ENCODE measurements at places on chromosomes 2 and 18.

- no peak for DNase-seq
Observed at GRCh38 chr2:184549153-184549552, 49.2 kb upstream of the ZNF804A start.

DNA sequence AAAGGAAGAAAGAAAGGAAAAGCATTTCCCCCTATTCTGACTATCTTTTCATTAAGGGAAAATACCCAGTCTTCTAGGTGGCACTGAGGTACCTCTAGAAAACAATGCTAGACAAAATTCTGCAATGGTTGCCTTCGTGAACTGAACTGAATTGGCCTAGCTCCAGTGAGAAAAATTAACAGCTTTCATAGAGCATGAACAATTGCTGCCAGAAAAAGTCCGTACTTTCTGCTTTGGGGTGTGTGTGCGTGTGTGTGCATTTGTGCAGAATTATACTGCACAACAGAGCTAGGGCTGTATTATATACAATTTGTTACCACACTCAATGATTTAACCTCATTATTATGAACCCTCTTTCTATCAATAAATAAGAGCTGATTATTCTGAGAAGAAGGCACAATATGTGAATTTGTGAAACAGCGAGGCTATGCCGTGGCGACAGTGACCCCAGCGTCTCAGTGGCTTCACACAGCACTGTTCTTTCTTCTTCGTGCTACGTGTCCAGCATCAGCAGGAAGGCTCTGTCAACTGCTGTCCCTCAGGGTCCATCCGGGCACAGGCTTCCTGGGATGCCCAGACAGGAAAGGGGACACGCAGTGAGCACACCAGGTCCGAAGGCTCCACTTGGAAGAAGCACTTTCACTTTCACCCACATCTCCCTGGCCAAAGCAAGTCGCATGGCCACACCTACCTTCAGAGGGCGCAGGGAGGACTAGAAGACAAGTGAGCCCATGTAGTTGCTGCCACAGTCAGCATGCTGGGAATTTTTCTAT lies 47.5 kb downstream of the PTGR3 start:
- no peak for DNase-seq

- no peak for DNase-seq
Observed at GRCh38 chr2:207231106-207231865, 65.5 kb upstream of the KLF7 start.

- no peak for DNase-seq
Observed at GRCh38 chr18:4721545-4721944, 266.4 kb upstream of the DLGAP1 start.

DNA sequence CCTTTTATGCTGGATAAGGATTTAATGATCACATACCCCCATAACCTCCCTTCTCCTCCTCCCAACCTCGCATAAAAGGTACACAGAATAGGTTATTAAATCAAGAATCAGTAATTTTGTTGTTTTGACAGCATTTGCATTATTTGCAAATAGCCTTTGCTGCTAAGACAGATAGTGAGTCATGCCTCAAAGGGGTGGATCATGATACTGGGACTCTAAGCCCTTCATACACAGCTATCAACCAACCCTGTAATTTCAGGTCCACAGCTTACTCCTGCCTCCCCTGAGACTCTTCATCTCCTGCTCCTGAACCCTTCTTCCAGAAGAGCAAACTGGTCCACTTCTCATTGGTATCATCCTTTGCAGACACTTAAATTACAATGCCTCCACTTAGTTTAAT lies 73.8 kb upstream of the KLHL29 start:
- DNase-seq: no peak

DNA sequence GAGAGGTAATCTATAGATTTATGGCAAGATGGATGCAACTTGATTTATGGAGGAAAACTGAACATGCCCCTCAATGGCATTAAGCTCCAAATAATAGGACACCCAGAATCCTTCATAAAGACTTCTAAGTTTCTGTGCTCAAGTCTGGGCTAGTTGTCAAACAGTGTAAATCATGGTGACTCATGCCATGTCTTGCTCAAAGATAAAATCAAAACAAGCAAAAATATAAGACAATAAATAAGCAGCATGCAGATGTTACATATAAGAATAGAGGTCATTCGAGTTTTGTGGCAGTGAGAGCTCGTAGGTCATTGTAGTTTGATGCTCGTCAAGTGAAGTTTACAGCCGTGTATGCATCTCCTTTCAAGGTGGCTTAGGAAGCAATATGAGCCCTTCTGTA lies 403.2 kb downstream of the THSD7B start:
- no peak for DNase-seq

DNA sequence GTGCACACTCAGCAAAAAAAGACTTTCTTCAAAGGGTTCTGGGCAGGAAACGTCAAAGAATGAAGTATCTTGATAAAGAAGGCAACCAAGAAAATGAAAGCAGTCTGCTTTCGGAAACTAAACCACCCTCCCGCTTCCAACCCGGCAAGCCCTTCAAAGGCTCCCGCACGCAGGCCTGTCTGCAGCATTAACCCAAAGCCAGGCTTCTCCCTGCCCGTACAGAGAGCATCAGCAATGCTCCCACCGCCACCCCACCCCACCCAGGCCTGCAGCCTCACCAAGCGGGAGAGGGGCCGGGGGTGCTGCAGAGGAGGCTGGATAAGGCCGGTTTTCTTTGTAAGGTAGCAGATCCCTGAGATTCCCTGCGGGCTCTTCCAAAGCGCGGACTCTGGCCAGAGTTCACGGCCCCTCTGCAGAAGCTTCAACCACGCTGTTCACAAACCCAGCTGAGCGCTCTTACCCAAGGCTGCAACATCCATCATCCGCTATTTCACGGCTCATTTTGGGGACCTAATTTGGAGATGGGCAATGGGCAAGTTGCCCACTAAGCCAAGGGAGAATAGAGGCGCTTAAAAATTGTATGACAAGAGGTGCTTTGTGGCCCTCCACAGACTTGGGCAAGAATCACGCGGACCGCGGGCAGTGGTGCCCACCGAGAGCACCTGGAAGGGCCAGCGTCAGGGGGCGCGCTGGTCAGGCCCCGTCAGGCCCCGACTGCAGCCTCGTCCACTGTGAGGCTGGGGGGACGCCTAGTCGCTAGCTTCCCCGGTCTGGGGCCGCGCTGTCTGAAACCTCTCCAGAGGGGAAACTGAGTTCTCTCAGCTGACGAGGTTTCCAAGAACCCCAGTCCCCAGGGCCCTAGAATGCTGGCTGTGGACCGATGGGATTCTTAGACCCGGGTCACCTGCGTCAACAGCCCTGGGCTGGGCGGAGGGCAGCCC lies 225.4 kb upstream of the ID2 start:
- DNase-seq: no peak

DNA sequence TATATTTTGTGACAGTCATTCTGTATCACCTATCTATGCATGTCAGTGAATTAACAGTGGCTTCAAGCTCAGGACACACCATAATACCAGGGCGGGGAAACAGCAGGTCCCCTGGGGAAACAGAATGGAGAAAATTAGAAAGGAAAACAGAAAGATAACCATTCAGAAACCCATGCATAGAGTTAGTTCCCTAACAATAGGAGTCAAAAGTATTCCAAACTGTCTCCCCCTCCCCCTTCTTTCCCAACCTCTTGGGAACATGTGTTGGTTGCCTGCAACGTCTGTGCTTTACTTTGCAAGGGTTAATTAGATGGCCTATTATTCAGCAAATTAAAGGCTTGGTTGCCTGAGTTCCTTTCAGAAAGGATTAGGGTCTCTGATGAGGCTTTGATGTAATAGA lies 176.4 kb downstream of the MYO3B start:
- no peak for DNase-seq

DNA sequence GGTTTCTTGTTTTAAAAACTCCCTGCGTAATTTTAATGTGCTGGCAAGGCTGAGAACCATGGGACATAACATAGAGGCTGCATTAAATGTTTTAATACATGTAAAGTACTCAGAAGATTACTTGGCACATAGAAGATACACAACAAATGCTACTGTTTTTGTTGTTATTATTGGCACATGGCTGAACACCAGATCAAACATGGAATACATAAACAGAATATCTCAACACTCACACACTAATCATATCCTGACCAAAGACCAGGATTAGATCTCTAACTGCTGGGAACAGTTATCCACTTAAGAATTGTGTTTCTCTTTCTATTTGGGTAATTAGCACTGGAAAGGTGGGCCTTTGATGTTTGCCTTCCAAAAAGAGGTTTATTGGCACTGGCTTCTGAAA lies 69.3 kb downstream of the KCNE4 start:
- no peak for DNase-seq

GRCh38 chr2:72220170-72220569 lies 72.5 kb upstream of the CYP26B1 start:
- peak; percentile 24 for DNase-seq

GRCh38 chr2:129757366-129757914 lies 222.0 kb upstream of the RAB6C start:
- no peak for DNase-seq

GRCh38 chr2:95063086-95063958 lies 37.8 kb downstream of the MAL start:
- DNase-seq: no peak

- DNase-seq: peak; percentile 69
Observed at GRCh38 chr18:59453468-59453961, 94.5 kb upstream of the LMAN1 start.

- DNase-seq: no peak
Observed at GRCh38 chr2:212505586-212505985, 33.0 kb downstream of the ERBB4 start.

GRCh38 chr2:147644491-147644890 lies 200.3 kb upstream of the ACVR2A start:
- DNase-seq: no peak

GRCh38 chr2:123093199-123093598 lies 931.9 kb upstream of the CNTNAP5 start:
- DNase-seq: no peak

- no peak for DNase-seq
Observed at GRCh38 chr2:195561116-195561921, 95.7 kb upstream of the SLC39A10 start.

DNA sequence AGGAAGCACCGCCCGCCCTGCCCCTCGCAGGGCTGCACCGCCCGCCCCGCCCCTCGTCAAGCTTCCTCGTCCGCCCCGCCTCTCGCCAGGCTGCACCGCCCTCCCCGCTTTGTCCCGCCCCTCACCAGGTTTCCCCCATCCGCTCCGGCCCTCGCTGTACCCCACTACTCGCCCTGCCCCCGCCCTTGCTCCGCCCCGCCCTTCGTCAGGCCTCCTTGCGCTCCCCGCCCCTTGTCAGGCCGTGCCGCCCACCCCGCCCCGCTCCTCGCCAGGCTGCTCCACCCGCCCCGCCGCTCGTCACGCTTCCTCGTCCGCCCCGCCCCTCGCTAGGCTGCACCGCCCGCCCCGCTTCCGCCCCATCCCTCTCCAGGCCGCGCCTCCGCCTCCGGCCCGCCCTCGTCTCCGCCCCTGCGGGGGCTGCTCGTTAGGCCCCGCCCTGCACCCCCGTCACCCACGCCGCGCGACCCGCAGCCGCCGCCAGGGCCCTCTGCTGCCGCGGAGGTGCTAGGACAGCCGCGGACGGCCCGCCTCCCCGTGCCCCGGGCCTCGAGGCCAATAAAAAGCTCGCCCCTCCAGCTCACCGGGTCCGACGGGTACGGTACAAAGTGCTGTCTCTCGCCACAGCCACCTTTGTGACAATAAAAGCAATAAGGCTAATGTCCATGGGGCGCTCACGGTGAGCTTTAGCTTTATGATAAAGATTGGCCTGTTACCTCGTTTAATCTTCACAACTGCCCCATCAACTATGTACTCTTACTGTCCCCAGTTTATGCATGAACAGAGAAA lies 602 bp upstream of the DNPEP start:
- DNase-seq: peak; percentile 99

DNA sequence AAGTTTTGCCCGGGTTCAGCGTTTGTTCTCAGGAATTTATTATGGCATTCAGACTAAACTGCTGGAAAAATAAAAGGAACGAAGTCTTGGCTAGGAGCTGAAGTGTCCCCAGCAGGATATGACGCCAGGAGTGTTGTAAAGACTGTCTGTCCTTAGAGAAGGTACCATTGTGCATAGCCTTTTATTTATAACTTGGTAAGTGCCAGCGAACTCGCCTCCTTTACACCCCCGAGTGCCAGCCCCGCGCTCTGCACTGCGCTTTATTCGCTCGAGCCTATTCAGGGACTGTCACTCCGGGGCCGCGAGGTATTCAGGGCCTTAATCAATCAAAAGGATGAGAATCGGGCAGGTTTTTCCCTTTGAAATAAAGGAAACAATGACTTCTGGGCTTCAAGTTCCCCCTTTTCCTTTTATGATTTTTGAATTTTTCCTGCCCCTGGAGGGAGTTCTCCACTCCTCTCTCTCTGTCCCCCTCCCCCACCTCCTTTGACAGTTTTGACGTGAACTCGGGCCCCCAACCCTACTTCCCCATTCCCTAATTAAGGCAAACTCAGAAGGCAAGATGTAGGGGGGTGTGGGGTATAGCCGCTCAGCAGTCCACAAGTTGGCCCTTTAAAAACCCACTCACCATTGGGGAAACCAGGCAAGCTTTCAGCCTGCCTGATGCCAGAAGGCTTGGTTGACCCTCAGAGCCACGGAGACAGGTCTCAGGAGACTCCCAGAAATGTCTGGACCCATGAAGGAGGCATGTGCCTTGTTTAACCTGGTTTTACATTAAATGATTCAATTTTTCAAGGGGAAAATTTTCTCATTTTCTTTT lies 1.3 kb upstream of the PAX3 start:
- DNase-seq: no peak

DNA sequence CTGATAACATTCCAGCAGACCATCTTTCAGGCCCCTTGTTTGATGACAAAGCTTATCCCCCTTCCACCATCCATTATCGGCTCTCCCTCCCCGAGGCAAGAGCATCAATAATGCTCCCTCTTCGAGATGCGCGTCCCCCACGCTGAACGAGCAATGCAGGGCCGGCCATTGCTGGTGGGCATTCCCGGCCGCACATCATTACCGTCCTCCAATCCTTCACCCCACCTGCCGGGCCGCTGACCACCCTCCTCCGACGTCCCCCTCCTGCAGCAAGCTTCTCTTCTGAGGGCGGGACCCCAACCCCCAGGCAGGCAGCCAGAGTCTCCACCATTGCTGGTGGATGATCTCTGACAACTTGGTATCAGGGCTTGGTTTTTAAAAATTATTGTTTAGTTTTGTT lies 208.6 kb downstream of the SMAD2 start:
- DNase-seq: no peak

- no peak for DNase-seq
Observed at GRCh38 chr2:44778221-44778654, 163.3 kb upstream of the SIX3 start.

DNA sequence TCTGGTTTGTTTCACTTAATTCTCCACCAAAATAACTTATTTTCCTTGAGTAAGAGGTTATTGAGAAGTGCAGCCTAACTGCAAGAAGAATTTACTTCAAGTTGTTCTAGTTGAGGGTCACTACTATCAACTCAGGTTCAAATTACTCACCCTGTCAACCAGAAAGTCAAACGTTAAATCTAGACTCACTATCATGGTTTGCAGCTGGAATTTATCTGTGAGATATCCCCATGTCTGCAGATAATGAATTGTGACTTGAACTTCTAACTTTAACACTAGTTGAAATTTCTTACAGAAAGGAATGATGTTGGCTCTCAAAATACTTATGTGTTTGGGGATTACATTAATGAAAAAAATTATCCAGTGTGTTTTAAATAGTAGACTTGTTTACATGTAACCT lies 1145.7 kb upstream of the NXPH2 start:
- DNase-seq: no peak

- no peak for DNase-seq
Observed at GRCh38 chr2:167851876-167852275, 395.5 kb downstream of the STK39 start.

GRCh38 chr2:50347358-50348044 lies 684.4 kb downstream of the NRXN1 start:
- DNase-seq: peak; percentile 69
